ENCODE measurements at places on chromosomes 6 and 20.

DNA sequence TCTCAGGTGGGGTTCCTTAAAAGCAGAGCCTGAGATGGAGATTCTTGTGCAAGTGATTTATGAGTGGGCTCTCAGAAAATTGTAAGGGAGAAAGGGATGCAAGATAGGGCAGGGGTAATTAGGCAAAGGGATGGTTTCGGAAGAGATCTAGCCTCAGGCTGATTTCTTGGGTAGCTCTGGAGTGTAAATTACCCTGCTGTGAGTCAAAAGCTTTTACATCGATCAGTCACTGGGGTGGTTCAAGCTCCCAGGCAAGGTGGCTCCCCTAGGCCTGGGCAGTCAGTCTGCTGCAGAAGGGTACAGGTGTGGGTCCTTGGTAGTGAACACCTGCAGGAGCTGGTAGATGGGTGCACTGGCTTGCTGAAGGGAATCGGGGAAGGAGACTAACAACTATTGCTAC is 11.1 kb upstream of the PM20D2 start:
- no peak for DNase-seq

DNA sequence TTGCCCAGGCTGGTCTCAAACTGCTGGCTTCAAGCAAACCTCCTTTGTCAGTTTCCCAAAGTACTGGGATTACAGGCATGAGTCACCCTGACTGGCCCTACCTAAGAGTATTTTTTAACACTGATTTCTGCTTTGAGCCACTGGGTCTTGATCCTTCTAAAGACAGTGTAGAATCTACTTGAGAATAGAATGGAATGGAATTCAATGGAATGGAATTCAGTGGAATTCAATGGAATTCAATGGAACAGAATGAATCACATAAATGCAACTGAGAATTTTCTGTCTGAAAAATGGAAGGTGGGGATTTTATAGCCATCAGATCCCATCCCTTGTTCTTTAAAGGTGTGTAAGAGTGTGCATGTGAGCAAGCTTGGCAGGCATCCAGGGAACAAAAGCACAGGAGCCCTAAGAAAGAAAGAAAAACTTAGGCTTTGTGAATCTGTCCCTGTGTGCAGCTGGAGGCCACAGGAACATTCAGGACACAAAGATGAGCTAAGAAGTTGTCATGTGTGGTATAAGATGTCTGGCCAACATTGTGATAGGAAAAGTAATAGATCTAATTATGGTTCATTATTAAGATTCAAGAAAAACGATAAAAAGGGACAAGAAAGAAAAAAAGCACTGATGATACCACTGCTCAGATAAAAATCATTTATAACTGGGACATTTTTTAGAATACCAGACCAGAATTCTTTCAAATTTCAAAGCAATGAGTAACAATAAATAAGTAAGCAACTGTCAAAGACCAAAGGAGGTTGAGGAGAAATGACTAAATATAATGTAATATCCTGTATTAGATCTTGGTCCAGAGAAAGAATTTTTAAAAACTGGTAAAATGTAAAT is 681.0 kb upstream of the GJE1 start:
- DNase-seq = no peak

- peak; percentile 42 for DNase-seq
These were observed 619 bp downstream of the RREB1 start for GRCh38 chr6:7108196-7108963.

- DNase-seq = no peak
These were observed 444.9 kb upstream of the SULF2 start for GRCh38 chr20:48230216-48230615.

- no peak for DNase-seq
These were observed 22.9 kb downstream of the HTR1B start for GRCh38 chr6:77440206-77440976.

DNA sequence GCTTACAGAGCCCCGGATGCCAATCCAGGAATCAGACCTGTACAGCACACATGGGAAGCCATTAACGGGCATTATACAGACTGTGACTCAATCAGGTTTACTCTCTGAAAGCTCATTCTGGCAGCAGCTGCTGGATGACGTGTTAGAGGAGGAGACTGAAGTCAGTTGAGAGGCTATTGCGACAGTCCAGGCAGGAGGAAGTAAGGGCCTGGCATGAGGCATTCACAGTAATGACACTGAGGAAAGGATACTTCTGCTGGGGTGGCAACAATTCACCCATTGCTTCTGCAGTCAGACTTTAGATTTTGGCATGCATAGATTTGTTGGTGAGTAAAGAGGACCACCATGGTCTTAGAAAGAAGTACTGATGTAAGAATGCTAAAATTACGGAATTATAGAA is 151.0 kb upstream of the HEY2 start:
- no peak for DNase-seq

- DNase-seq = no peak
These were observed 84.3 kb upstream of the SCP2D1 start for GRCh38 chr20:18729231-18729825.

GRCh38 chr6:168442646-168443045 is 1.7 kb downstream of the SMOC2 start:
- no peak for DNase-seq

DNA sequence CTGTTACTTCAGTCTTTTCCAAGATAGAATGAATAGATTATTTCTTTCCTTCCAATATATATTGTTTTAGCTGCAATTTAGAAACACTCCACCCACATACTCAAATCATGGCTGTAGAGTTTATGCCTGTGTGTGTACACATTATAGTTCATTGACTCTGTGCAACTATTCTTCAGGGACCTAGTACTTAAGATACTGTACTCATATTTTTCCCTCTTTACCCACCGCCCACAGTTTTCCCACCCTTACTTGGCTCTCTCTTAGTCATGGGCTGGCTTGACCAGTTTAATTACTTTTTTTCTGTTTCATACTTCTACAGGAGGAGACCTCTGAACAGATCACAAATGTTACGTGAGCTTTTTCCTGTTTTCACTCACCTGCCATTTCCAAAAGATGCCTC is 30.4 kb downstream of the C6orf89 start:
- no peak for DNase-seq

DNA sequence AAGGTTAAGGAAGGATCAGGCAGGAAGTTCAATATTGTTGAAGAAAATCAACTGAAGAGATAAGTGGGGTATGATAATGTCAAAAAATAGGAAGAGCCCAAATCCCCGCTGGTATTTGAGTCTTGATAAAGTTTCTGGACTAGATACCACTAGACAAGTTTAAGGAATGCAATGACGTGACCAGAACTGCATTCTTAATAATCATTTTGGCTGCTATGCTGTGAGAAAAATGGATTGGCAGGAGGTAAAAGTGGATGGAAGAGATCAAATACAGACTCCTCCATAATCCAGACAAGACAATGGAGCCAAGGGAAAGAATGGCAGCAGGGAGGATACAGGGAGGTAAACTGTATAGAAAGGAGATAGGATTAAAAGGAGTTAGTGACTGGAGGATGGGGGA is 128.2 kb downstream of the COL12A1 start:
- DNase-seq = no peak

DNA sequence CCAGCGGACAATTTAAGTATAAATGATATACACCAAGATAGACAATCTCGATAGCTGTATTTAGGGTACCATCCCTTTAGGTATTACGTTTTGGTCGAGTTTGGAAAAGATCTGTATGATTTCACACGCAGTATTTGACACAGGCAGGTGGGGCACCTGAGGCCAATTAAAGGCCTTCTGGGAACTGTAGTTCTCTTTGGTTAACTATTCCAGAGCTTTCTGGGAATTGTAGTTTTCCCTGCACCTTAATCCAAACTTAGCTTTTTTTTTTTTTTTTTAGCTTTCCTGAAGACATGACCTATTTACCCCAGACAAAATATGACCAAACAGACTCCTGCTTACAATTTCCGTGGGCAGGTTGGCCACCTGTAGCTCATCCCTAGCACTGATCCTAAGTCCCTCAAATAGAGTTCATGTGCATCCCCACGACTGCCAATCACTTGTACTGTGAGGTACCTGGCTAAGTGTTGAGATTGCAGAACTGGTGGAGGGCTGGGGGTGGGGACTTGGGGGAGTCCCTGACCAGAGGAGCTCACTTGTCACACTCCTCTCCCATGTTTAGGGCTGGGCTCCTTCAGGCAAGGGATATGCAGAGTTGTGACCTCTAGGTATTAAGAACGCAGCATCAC is 999 bp upstream of the EHMT2 start:
- no peak for DNase-seq

GRCh38 chr20:58478141-58478805 is 36.9 kb downstream of the APCDD1L start:
- no peak for DNase-seq

GRCh38 chr6:125201961-125202729 is 48.6 kb downstream of the TPD52L1 start:
- DNase-seq = no peak

- DNase-seq = no peak
These were observed 121.0 kb upstream of the PRDM1 start for GRCh38 chr6:105964979-105965760.

DNA sequence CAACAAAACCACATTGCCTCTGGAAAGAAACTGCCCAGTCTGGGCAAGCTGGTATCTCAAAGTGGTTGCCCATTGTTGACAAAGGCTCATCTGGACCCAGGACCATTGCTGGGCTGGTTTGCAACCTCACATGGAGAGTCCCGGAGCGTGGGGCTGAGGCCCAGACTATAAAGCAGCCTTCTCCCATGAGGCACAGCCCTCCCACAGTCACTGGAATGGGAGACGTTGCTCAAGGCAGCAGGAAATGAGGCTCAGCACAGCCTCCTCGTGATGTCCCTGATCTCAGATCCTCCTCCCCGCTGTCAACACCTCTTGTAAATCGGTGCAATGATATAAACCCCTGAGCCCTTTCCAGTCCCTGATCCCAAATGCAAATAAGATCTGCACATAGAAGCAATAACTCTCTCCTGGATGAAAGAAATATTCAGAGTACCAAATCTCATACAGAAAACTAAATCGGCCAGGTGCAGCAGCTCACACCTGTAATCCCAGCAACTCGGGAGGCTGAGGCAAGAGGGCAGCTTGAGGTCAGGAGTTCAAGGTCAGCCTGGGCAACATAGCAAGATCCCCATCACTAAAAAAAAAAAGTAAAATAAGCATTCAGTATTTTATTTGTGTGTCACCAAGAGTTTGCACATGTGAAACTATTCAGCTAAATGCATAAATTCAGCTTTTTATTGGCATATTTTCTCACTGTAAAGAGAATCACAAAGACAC is 103.0 kb upstream of the RREB1 start:
- DNase-seq = no peak

DNA sequence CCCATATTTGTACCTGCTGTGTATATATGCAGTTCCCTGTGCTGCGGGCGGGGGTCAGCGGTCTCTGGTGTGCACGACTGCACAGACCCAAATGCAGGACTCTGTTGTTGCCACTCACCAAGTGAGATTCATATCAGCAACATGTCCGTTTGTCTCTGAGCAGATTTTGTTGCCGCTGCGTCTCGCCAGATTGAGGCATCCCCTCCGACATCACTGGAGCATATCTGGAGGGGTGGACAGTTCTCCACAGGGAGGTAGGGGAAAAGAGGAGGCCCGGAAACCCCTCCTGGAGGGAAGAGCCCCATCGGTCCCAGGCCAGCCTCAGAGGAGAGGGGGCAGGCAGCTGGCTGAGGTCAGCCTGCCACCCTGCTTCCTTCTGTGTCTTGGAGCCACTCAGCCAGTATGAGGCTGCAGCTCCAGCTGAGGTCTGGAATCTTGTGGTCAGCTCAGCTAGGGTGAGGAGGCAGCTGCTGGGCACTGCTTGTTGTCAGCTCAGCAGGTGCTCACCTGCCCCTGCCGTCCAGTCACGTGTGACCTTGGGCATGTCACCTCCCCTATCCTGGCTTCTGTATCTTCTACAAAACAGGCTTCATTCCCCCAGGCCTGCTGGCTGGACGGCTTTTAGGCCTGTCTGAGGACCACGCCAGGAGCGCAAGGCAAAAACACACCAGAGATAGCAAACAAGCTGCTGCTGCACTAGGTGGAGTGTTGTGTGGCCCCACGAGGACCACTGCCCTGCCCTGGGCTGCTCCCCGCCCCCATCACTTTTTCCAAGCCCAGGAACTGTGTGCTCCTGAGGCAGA is 47.1 kb downstream of the HNF4A start:
- DNase-seq = no peak

GRCh38 chr6:25931411-25931709 is 869 bp upstream of the SLC17A2 start:
- DNase-seq = no peak

- DNase-seq = no peak
These were observed 66.9 kb upstream of the CLDN20 start for GRCh38 chr6:155196911-155197310.

DNA sequence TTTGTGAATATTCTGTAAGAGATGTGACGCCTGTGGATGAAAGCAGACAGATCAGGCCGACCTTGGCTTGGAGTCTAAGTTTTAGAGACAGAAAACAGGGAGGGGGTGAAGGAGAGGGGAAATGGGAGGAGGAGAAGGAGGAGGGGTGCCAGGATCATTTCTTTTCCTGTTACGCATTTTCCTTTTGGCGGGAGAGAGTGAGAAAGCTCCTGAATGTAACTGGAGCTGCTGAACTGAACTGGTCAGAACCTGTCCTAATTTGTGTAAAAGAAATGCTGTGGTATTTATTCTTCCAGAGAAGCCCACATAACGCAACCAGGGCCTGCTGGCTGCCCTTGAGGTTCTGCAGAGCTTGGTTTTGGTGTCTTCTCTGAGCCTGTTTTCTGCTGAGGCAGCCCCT is 41.9 kb downstream of the UTRN start:
- DNase-seq = no peak

DNA sequence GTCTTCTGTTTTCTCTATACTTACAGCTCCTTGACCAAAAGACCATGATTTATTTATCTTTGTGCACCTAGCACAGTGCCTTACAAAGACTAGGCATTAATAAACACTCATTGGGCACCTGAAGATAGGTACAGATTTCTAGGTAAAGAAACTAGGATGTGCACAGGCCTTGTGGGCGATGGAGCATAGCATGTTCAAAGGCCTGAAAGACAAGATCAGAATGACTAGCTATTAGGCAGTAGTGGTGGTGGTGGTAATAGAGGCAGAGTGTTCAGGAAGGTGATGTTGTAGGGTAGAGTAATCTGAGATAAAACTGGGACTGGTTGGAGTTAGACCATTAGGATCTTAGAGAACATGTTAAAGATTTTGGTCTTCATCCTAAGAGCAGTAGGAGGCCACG is 3.9 kb downstream of the TXLNB start:
- no peak for DNase-seq

DNA sequence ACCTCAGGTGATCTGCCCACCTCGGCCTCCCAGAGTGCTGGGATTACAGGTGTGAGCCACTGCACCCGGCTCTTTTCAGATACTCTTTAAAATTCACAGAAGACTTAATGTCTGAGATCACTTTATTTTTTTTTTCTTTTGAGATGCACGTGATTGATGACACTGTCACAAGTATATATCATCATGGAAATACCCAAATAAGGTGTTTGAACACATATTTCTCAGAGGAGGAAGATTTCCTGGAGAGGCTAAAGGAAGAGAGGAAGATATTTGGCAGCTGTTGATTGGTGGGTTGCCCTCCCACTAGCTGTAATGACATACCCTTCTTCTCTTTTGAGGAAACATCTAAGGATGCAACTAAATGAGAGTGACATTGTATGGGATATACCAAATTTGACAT is 225.9 kb upstream of the CITED2 start:
- DNase-seq = no peak

DNA sequence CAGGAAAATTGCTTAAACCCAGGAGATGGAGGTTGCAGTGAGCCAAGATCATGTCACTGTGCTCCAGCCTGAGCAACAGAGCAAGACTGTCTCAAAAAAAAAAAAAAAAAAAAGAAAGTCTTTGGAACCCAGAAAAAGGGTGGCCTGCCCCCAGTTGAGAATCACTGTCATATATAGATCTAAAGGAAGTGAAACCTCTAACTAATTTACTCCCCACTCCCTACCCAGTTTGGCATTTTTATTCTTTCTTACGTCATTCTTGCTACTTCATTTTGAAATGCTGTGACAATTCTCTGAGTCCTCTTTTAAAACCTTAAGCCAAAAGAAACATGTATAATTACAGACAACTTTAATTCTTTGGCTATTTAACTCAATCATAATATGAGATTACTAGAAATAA is 254.8 kb downstream of the CDC5L start:
- no peak for DNase-seq

All from activated naive CD4-positive, alpha-beta T cell (primary cell).